A549 (cell line): ENCODE measurements at places on chromosomes 1 and 21.

DNA sequence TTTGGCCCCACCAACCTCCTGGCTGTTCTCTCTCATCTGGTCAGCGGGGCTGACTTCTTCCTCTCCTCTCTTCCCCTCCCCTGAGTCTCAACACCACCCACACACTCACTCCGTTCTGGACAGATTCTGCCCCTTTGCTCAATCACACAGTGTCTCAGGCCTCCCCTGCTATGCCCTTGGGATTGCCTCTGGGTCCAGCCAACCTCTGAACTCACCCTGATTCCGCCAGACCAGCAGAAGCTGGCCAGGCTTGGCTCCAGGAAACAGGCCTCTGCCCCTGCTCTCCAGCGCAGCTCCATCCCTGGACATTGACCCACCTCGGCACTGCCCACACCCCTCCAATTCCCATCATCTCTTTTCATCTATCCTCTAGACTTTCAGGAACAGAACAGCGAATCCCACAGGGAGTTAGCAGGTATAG, 22.1 kb downstream of the AHDC1 start:
- no peak for DNase-seq

GRCh38 chr1:95249916-95250315, 15.9 kb downstream of the RWDD3 start:
- DNase-seq: no peak

DNA sequence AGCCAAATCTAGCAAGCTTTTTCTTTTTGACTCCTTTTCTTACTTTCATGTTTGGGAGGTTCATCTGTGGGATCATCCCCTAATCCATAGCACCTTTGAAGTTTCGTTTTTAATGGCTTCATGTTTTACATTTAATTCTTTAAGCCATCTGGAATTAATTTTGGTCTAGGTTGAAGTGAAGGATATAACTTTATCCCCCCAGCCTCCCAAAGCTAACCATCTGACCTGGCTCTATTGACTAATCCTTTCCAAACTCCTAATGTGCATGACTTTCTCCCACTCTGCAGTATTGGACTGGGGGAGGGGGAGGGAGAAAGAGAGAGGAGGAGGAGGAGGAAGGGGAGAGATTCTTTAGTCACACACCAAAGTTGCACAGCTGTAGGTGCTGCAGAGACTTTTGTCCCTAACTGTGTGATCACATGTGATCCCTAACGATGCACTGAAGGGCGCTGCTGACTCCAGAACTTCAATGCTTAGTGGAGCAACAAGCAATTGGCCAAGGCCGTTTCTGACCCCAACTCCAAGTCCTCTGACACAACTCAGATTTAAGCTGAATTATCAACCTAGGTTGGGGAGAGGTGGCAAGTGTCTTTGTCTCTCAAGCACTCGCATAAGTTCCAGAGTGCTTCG, 191.6 kb downstream of the HUNK start:
- DNase-seq: no peak

- DNase-seq: peak; percentile 3
These were observed 374.5 kb downstream of the PLA2G4A start for GRCh38 chr1:187203257-187203656.

DNA sequence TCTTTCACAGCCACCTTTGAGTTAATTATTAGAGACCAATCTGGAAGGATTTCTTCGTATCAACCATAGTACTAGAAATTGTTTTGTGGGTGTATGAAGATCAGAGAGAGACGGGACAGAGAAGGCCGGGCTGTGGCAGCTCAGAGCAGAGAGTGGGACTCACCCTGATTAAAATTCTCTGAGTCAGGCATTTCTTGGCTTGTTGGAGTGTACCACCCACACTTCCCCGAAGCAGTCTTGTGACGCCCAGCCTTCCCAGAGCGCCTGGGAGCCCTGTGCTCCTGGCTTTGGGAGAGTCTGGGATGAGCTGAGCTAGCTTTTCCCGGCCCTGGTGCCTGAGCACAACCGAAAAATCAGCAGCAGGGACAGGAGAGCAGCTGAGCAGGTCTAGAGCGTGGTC, 19.4 kb downstream of the PLEKHM2 start:
- no peak for DNase-seq
